ENCODE measurements at places on chromosomes 13 and 19.

GRCh38 chr13:42486711-42487198 is 87.2 kb upstream of the TNFSF11 start:
- DNase-seq: peak; percentile 17

- peak; percentile 62 for DNase-seq
Measured at GRCh38 chr19:1825909-1826556, 14.0 kb upstream of the ATP8B3 start.

GRCh38 chr19:20423381-20424197 is 142.0 kb downstream of the ZNF737 start:
- DNase-seq: no peak

- DNase-seq: no peak
Measured at GRCh38 chr13:103788061-103788652, 721.9 kb upstream of the SLC10A2 start.

DNA sequence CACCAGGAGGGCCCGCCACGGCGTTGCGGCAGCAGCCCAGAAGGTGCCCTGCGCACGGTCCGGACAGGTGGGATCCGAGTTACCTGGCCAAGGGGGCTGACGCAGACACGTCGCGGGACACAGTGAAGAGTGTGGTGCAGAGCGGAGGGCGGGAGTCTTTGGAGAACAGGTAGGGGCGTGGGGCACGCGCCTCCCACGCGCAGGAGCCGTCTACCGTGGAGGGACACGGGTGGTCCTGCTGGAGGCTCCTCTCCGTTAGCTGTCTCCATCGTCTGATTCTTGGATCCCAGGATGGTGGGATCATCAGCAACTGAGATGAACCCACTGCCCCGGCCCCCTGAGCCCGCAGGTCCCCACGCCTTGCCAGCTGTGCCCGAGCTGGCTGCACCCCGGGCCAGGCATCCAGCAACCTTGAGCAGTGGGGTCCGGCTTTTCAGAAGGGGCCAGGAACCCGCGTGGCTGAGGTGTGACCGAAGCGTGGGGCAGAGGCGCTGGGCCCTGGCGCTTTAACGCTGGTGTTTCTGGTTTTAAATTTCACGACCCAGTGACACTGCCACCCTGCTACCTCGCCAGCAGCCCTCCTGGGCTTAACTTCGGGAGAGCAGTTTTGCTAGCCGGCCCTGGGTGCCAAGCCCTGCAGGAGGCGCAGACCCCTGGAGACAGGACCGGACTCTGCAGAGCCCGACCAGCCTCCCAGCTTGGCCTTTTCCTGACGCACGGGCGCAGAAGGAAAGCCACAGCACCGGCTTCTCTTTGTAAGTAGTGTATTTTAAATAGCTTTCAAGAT is 7.3 kb downstream of the FGF22 start:
- no peak for DNase-seq

All from A549 (cell line).